ENCODE measurements at places on chromosomes 2 and 18.

DNA sequence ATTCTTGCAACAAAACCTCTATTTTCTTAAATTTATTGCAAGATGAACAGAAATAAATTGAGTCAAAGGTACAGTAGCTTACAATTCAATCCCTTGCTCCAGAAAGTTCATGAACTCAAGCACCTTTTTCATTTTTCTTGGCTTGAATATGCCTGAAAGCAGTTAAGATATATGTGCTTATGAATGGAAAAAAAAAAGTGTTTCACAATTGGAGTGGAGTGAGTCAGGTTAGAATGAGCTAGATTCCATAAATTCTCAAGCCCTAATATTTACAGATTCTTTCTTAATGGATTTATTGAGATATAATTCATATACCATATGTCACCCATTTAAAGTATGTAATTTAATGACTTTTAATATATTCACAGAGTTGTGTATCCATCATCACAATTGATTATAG lies 39.6 kb upstream of the NEMP2 start:
- DNase-seq: peak; percentile 18

DNA sequence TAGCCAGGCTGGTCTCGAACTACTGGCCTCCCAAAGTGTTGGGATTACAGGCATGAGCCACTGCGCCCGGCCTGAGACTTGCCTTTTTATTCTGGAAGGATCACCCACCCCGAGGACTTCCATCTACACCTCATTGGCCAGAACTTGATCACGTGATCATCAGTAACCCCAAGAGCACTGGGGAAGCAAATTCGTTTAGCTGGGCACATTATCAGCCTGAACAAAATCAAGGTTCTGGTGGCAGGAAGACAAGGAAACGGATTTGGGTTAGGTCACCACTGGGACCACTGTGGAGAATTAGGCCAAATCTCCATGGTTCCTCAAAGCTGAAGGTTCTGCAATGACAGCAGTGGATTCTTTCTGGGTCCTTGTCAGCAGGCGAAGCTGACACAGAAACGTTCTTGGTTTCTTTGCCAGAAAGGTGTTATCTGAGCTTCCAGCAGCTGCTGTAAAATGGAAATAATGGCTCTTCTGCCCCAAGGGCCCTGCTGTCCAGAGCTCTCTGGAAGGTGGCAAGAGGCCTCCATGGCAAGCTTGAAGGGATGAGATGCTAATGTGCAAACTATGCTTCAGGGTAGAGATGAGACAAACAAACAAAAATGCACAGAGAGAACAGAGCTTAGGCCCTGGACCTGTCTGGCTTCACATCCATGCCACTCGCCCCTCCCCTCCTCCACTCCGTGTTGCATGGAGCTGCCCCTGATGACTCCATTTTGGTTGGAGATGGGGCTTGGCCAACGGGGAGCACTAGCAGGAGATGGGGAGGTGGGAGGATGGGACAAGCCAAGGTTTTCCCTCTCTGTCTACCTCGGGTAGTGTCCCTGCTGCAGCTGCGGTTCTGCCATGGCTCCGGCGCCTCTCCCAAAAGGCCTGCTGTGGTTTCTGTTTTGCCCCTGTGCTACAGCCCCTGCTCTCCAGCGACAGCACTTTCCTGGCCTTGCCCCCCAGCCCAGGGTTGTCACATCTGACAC lies 28.4 kb downstream of the TMEM177 start:
- no peak for DNase-seq

- no peak for DNase-seq
Observed at GRCh38 chr2:143965493-143966164, 554.3 kb downstream of the ZEB2 start.

DNA sequence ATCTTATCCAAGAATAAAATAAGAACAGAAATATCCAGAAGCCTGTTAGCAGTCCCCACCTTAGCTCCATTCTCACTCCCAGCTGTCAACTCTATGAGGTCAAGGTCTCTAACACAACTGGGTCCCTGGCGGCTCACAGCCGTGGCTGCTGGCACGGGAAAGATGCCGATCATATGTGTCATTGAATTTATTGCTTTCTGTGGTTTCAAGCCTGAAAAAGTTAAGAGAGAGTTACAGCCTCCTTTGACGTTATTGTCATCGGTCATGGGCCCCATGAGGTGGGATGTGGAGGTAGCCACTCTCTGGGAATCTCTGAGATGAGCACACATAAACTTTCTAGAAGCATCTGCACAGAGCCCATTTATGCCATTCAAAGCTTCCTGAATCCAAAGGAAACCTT lies 28.7 kb upstream of the CABLES1 start:
- peak; percentile 92 for DNase-seq

DNA sequence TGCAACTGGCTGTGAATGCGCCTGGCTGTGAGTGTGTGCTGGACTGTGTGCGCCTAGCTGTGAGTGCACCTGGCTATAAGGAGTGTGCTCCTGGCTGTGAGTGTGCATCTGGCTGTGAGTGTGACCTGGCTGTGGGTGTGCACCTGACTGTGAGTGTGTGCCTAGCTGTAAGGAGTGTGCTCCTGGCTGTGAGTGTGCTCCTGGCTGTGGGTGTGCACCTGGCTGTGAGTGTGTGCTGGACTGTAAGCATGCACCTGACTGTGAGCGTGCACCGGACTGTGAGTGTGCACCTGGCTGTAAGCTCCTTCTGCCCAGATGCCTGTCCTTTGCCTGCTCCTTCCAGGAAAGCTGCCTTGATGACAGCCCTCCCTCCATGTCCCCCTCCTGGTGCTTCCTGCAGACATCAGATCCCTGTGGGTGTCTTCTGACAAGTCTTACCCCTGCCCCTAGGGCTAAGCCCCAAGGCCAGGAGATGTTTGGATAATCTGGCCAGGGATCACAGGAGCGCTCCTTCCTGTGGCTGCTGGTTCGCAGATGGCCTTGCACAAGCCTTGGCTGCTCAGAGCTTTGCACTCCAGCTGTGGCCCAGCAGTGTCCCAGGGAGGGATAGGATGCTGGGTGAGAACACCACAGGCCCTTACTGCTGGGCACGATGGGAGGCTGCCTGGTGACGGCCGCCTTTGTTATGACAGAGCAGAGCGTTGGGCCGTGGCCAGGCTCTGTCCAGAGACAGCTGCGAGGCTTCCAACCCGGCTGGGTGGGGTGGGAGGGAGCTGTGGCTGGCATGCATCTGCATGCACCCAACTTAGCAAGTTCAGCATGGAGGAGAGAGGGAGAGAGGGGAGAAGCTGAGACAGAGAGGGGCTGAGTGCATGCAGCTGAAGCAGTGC lies 89.9 kb downstream of the GLI2 start:
- peak; percentile 90 for DNase-seq

DNA sequence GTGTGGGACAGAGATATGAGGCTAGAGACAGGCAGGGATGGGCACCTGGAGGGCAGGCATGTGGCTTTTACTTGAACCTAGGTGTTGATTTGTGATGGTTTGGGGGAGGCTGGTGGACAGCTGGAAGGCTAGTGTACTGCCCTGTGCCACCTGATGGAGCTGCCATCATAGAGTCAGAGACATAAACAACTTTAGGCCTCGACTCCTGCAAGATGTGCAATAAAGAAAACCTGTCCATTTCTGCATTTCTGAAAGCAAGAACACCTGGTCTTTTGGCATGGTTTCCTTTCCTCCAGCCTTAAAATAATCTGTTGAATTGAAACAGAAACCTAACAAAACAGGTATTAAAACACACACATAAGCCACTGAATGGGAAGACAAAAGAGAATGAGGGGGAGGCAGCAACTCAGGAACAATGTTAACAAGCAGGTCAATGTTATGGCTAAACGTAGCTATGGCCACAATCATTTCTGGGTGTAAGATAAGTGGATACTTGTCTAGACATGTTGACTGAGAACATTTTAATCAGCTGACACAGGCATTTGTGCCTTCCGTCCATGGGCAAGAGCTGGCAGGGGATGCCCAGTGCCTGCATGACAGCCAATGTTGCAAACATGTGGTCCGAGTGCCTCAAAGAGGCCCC lies 87.8 kb downstream of the KCTD1 start:
- no peak for DNase-seq

DNA sequence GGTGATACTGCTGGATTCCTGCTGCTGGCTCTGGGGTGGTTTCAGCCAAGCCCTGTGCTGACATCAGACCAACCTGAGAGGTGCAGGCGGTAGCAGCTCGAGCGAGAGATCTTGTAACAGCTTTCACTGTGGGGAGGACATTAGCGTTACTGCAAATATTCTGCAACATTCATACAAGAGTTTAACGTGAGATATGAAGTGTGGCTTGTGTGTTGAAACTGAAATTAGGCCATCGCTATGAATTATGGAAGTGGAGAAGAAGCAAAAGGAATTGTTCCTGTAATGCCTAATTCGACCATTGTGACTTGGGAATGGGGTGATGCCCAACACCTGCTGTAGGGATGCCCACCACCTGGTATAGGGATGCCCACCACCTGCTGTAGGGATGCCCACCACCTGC lies 6.5 kb upstream of the MLPH start:
- DNase-seq: no peak

- DNase-seq: no peak
Observed at GRCh38 chr2:231323316-231323715, 72.2 kb upstream of the B3GNT7 start.

DNA sequence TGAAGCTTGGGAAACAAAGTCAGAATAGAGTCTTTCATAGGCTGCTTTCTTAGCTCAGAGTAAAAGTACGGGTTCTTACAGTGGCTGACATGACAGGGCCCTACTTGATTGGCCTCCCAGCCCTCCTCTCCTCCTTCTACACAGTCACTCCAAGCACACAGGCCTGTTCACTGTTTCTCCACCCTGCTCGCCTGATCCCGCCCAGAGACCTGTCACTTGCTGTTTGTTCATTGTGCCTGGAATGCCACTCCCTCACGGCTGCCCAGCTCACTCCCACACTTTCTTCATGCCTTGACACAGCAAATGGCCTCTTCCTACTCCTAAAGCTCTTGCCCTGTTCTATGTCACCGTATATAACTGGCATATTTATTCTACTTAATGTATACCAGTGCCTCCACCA lies 104.8 kb downstream of the MAP4K4 start:
- DNase-seq: no peak

DNA sequence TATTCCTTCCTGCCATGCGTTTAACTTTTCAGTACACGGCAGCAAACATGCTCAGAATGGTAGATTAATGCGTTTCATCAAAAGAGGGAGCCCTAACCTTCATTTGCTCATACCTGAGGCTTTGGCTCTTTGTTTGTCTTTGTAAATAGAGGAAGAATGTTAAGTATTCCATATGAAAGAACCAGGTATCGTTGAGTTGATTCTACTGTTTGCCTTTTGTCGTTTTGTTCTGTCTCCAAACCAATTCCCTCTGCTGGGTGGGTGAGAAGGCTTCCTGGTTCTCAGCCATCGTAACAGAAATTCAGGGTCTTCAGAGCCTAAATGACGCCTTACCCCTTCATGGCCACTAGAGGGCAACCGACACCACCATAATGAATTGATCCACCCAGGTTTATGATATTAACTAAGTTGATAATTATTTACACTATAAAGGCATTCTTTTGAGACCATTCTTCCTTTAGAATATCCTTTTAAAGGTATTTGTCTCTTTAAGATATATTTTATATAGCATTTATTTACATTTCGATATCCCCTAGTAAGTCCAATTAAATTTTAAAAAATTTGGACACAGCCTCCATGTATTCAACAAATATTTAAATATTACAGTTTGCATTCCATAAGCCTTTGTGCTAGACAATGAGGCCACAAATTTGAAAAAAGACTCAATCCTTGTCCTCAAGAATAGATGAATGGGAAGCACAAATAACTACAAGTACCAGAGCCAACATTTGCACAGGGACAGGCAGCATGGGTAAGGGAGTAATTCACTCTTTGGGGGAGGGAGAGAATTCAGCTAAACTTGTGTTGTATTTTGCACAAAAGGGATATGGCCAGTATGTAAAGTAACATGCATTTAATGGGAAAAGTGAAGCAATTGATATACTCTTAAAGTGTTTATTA lies 48.1 kb downstream of the TIMM21 start:
- DNase-seq: peak; percentile 61

DNA sequence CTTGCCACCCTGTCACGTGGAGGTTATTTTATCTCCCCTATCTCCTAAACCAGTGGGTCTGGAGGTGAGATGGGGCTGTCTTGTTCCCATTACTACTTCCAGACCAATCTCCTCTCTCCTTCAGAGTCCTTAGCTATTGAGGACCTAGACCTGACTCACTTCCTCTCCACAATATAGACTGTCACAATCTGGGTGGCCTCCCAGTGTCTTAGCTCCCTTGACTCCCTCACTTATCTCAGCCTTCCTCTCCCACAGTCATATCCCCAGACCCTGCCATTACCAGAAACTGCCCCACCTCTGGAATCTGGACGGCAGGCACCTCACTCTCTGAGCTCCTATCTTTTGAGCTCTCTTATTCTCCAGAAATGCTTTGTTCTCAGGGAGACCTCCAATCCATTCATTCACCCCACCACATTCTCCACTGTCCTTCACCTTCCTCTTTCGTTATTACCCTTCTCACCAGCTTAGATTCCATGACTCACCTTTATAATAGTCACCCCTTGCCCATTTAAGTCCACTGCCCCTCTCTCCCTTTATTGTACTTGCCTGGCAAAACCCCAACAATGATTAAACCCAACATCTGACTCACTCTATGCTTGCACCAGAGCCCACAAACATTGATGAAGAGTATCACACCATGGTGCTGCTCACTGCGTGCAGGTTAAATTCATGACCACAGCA lies 23.3 kb upstream of the SIX3 start:
- no peak for DNase-seq

DNA sequence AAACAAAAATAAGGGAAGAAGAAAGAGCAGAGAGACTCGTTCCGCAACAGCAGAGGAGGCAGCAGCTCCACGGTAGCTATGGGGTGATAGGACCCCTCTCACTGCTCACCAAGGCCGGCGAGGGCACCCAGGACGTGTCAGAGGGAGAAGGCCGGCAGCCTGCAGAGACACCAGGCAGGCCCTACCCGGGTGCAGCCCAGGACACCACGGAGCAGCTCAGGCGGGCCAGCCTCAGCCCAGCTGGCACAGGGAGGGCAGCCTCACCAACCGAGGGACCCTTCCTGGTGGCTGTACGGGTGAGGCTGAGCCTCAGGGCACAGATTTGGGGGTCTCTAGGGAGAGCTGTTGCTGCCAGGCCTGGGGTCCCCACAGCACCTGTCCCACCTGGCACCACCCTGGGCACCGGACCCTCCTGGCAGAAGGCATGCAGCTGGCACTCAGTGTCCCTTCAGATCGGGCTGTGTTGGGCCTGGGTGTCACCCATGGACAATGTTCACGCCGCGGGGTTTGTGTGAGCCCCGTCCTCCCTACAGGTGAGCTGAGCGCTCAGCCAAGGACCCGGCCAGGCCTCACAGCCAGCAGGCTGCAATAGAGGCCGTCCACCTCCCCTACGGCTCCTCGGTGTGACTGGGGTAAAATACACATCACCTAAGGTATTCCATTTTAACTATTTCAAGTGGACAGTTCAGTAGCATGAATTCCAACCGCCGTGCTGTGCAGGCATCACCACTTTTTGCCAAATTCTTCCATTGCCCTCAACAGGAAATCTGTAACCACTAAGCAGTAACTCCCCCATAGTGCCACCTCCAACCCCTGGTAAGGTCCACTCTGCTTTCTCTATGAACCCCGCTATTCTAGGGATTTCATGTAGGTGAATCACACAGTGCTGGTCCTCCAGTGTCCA lies 21.6 kb downstream of the KCNG2 start:
- no peak for DNase-seq

DNA sequence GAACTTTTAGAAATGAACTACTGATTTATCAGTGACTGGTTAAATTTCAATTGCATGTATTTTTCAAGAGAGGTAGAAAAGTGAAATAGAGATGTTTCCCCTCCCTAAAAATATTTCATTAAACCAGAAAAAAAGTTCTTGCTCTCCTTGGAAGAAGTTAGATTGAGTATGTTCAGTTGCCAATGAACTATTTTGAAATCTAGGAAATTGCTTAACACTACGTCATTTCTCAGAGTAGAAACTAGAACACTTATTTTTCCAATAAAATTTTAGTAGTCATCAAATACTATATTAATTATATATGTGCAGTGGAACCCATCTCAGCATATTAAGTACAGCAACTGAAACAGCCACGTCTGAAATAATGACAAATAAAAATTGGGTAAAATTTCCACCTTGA lies 51.8 kb upstream of the STAT1 start:
- no peak for DNase-seq
